ENCODE measurements at places on chromosomes 7 and 10.

GRCh38 chr10:43692051-43692825 is 43.6 kb upstream of the ZNF32 start:
- no peak for DNase-seq

DNA sequence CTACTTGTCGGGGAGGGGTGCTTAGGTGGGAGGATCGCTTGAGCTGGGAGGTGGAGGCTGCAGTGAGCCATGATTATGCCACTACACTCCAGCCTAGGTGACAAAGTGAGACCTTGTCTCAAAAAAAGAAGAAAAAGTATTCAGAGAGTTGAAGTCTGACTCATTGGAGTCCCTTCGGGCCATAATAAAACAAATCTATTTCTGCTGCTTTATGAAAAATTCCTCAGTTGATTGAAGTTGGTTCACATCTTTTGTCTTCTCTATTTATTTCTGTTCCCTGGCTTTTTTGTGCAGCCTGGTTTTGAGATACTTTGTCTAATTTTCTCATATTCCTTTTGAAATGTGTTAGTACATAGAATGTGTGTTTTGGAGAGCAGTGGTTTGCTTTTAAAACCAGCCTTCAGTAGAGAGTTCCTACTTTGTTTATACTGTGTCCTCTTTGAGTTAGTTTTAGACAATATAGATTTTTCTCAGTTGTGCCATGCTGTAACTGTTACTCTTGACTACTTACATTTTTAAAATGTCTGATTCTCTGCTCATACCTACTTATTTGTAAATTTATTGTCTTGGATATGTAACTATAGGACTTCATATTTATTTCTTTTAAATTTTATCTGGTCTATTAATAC is 36.7 kb downstream of the LUC7L2 start:
- no peak for DNase-seq

DNA sequence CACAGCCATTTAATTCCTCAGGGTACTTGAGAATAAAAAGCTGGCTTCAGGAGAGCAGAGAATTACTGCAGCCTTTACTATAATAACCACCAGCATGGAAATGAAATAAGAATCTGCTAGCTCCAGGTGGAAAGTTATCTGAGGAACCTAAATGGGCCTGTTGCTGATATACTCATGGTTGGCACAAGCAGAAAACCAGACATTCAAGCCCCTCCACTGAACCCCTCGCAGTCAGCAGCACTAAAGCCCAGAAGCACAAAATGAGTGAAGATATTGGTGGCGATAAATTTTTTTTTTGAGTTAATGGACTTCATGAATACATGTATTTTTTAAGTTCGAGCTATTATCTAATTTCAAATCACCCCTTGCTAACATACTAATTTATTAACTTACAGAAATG is 303.9 kb upstream of the NRP1 start:
- DNase-seq = no peak

- no peak for DNase-seq
These were observed at the start of gene KCP for GRCh38 chr7:128910569-128910945. KCP (minus strand) TSS chr7:128910709; CDS start chr7:128910676, 33 bp downstream.

DNA sequence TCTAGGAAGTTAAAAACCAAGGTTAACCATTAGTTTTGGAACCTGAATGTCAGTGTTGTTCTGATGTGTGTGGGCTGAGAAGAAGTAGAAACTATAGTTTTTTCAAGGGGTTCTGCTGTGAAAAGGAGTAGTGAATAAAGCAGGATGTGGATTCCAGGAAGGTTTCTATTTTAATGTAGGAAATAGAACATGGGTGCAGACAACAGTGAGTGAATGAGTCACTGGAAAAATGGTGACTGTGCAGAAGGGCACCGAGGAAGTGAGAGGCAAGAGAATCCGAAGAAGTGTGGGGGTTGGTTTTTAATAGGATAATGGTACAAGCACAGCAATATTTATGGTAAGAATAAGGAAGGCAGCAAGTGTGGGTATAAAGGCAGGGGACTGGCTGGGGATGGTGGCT is 120.4 kb downstream of the ARHGAP21 start:
- no peak for DNase-seq

- no peak for DNase-seq
These were observed 53.7 kb upstream of the FAM3C start for GRCh38 chr7:121449735-121450240.

- DNase-seq = no peak
These were observed 84.3 kb downstream of the LANCL2 start for GRCh38 chr7:55449205-55449991.

DNA sequence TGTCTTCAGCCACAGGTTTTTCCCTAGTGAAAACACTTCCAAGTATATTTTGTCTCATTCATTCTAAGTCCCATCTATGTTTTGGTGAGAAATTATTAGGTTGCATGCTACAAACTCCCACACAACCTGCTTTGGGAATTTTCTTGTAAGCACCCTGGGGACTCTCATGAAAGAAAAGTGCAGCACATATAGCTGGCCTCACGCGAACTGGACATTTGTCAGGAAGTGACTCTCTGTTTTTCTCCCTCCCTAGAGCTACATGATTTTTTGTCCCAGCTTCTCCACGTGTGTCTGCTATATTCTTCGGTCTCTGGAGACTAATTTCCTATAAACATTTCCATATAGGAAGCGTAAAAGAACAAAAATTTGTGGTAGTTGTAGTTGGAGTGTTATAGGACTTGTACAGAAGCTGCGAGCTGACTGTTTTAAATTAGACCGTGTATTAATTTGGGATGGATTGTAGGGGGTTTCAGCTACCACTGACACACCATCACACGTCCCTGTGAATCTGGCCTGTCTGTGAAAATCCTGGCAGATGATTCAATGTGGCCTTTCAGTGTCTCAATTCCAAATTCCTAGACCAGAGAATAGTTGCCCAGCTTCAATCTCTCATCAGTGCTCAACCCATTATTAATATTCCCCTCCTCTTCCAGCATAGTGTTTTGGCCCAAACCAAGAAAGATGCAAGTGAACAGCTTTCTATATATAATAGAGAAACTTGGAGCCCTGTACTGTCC is 40.2 kb downstream of the ARL4A start:
- DNase-seq = no peak

DNA sequence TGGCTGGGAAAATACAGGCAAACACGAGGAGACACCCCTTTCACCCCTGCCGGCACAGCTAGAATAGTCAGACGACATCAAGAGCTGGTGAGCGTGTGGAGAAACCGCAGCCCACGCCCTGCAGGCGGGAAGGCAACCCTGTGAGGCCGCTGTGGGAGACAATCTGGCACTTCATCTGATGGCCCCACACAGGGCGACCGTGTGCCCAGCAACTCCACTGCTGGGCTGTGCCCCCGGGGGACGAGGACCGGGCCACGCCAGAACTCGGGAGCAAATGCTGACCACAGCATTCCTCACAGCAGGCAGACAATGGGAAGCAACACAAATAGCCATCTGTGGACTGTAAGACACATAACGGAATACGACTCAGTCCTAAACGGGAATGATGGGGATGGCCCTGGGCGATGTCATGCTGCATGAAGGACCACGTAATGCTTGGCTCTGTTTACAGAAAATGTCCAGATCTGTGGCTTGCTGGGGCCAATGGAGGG is 58.9 kb downstream of the CFAP46 start:
- no peak for DNase-seq

DNA sequence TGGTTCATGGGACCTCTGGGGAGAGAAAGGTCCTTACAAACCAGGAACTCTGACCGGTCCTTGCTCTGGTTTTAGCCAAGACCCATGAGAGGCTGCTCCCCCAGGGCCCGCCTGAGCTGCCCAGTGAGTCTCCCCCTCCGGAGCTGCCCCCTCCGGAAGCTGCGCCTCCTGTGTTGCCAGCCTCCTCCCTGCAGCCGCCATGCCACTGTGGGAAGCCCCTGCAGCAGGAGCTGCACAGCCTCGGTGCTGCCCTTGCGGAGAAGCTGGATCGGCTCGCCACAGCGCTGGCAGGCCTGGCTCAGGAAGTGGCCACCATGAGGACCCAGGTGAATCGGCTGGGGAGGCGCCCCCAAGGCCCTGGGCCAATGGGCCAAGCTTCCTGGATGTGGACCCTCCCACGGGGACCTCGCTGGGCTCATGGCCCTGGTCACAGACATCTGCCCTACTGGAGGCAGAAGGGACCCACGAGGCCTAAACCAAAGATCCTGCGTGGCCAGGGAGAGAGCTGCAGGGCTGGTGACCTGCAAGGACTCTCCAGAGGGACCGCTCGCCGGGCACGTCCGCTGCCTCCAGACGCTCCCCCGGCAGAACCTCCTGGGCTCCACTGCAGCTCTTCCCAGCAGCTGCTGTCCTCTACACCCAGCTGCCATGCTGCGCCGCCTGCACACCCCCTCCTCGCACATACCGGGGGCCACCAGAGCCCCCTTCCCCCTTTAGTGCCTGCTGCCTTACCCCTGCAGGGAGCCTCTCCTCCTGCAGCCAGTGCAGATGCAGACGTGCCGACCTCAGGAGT is 40.1 kb downstream of the ZNF467 start:
- DNase-seq = no peak

- DNase-seq = no peak
These were observed 284.0 kb downstream of the AUTS2 start for GRCh38 chr7:69882269-69882668.

DNA sequence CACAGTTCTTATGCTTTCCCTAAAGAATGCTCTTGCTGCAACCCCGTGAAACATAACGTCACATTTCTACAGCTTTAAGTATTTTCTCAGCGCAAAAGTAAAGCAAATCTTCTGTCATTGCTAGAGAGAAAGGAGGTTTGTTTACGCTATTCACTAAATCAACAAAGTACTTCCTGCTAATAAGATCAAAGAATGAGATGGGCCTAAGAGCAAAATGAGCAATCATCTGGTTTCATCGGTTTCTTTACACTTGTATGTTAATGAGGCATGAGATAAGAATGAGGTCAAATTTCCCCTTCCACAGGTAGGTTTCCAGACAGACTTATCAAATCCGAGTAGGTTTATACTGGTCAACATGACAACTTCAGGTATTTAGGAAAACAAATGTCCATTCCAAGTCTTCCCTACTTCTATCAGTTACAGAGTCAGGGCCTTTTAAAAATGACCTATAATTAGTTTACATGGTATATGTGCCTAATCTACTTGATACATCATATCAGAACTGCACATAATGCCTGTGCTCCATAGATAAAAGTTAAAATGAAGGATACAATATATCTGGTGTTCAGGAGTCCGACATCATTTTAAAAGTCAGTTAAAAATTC is 8.4 kb downstream of the USP6NL start:
- DNase-seq = no peak

GRCh38 chr7:135929249-135929648 is 47.9 kb downstream of the MTPN start:
- DNase-seq = no peak

- DNase-seq = peak; percentile 20
These were observed at the start of gene EPDR1 for GRCh38 chr7:37920305-37920848. EPDR1 (plus strand) TSS chr7:37920640; CDS start chr7:37920940, 300 bp downstream.

DNA sequence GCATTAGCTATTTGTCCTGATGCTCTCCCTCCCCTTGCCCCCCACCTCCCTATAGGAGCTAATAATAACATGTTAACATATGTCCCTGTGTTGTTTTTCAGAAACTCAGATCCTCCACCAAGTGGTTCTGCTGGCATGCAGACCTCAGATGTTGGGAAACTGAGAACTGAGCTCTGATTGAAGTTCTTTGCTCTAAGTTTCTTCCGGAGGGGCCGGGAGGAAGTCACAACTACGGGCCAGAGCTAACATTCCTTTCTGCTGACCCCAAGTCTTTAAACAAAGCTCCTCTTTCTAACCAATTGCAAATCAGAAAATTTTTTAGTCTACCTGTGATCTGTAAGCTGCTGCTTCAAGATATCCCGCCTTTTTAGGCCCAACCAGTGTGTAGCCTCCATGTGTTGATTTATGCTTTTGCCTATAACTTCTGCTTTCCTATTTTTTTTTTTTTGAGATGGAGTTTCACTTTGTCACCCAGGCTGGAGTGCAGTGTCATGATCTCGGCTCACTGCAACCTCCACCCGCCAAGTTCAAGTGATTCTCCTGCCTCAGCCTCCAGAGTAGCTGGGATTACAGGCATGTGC is 66.6 kb downstream of the LYZL1 start:
- no peak for DNase-seq

DNA sequence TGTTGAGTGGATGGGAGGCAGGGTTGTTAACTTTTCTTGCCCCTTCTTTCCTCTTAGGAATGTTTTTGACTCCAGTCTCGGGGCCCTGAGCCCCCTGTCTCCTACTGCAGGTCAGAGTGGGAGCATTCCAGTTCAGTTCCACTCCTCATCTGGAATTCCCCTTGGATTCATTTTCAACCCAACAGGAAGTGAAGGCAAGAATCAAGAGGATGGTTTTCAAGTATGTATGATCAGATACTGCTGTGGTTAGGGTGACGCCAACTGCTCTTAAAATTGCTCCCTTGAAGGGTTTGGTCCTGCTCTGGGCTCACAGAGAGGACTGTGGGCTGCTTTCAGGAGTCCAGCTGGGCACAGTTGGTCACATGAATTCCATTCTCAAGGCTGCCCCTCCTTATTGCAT is 22.0 kb downstream of the VWA2 start:
- no peak for DNase-seq

GRCh38 chr7:71504697-71505441 is 372.9 kb downstream of the GALNT17 start:
- no peak for DNase-seq

DNA sequence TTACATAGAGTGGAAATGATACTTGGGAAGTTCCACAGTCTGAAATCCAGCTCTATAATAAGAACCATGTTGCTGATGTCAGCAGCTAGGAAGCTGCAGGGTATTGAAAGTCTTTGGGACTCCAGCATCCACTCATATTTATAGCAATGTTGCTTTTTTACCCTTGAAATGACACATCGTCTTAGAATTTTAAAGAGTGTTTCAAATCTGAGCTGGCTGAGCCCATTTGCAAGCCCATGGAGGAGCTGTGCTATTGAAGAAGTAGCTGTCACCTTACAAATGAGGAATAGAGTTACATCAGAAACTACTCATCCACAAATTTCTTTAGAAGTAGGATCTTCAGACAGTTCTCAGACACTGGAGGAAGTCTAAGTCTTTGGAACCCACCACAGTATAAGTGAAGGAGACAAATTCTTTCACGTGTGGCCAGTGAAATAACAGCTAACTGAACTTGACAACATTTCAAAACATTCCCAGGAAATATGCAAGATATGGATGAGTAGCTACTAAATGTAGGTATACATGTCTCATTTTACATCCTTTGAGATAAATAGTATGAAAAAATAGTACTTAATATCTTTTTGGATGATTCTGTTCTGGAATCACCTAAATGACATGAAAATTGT is 203.6 kb downstream of the ZNF365 start:
- DNase-seq = no peak

DNA sequence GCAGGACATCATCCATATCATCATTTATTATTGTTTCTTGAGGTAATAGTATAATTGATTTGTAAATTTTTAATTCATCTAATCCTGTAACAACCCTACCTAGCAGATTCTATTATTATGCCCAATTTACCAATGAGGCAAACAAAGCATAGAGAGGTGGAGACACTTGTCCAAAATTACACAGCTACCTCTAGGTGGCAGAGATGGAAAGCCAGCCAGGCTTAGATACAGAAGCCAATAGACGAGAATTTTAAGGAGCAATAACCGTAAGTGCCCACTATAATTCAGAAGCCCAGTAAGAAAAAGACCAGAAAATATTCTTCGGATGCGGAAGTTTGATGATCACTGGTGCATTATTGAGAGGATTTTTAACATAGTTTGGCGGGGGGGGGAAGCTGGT is 54.0 kb downstream of the ANK3 start:
- no peak for DNase-seq

- no peak for DNase-seq
These were observed 6.1 kb downstream of the SMARCD3 start for GRCh38 chr7:151242159-151243044.
